DND-41 (cell line): ENCODE measurements at places on chromosomes 2 and 18.

- H3K4me1 ChIP-seq, result no peaks in the 10 kb centered on the region
- DNase-seq, result no peak
- H3K36me3 ChIP-seq, result no peaks in the 10 kb centered on the region
- no peaks in the 10 kb centered on the region for H3K27me3 ChIP-seq
- H3K27ac ChIP-seq, result no peak overlapping the region
- no peak overlapping the region for H3K4me3 ChIP-seq
Measured at GRCh38 chr2:219453671-219454590, 19.3 kb downstream of the SPEG start.

- H3K27ac ChIP-seq, result no peak overlapping the region
- no peaks in the 10 kb centered on the region for H3K27me3 ChIP-seq
- no peaks in the 10 kb centered on the region for H3K4me1 ChIP-seq
Measured at GRCh38 chr2:98063291-98063854, 23.6 kb upstream of the VWA3B start.

DNA sequence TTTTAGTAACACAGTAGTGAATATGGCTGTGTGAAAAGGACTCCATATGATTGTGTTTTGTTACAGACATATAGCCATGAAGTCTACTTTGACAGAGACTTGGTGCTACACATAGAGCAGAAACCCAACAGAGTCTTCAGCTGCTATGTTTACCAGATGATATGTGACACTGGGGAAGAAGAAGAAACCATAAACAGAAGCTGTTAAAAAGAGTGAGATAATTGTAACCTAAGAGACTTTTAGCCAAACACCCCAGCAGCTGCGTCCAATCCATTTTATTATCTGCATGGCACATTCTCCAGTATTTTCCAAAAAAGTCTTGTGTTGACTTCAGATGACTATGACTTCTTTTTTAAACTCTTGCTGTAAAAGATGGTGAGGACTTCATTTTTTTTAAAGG, 41.4 kb upstream of the CYBRD1 start:
- H3K27me3 ChIP-seq, result no peaks in the 10 kb centered on the region
- no peak overlapping the region for H3K4me3 ChIP-seq
- DNase-seq, result no peak

GRCh38 chr2:121132054-121132761, 152.8 kb downstream of the TFCP2L1 start:
- H3K27me3 ChIP-seq, result peaks cover 6% of the 10 kb centered on the region
- H3K4me3 ChIP-seq, result no peak overlapping the region
- H3K4me1 ChIP-seq, result no peaks in the 10 kb centered on the region
- no peaks in the 10 kb centered on the region for H3K36me3 ChIP-seq
- no peak for DNase-seq
